ENCODE measurements at places on chromosomes 7 and 10.

DNA sequence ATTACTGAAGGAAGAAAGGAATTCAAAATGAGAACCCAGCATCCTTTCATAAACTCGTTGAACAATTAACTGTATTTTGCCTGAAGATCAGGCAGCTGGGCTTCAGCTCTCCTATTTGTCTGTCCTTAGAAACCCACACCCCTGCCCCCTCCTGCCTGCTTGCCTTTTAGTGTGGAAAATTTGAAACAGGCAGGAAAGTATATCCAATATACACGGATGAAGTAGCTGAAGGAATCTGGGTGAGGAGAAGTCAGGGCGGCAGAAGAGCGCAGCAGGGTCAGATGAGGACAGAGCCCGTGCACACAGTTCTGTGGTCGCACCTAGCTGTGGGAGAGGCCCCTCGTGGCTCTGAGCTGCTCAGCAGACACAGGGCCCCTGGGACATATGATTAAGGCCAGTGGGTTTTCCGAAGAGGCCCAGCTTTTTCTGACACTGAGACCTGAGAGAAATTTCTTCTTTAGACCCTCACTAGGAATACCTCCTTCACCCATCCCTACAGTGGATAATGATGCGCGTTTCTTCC, 87.9 kb downstream of the ACTR3B start:
- DNase-seq = no peak

GRCh38 chr7:18225067-18225466, 197.4 kb upstream of the PRPS1L1 start:
- DNase-seq = no peak

DNA sequence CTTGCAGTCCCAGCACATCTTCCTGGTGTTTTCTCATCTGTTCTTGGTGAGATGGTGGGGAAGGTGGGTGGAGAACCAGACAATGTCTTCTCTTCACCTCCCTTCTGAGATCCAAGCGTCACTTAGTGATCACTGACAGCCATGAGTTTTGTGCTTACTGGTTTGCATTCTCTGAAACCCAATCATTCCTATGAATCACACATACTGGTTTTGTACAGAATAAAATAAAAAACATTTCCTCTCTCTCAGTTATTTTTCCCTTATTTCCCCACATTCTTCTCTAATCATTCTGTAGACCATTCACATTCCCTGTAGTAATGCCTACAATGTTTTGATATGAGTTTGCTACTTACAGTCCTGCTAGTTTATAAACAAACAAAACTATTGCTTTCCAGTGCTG, 143.8 kb upstream of the SLC13A1 start:
- DNase-seq = no peak

- DNase-seq = no peak
These were observed 29.4 kb upstream of the RET start for GRCh38 chr10:43047288-43047970.

GRCh38 chr10:67171970-67172369, 246.1 kb downstream of the LRRTM3 start:
- DNase-seq = no peak

- no peak for DNase-seq
These were observed 767 bp upstream of the ADAM8 start for GRCh38 chr10:133277277-133277992.

DNA sequence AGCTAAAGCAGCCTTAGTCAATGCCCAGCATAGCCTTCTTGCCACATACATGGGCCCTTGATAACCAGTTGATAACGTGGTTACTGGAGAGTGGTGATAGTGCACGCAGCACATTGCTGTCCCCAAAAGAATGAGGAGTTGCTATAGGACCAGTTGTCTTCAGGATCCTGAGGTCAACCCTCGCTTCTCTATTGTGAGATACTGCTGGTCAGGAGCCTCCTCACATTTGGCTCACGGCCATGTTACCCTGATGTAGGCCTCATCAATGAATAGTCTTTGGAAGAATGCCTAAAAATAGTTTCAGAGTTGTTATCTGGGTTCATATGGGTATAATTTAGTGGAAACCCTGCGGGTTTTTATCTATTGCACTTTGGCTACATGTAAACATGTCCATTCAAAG, 230.7 kb downstream of the VTI1A start:
- DNase-seq = no peak

GRCh38 chr7:98238976-98239375, 13.1 kb downstream of the TECPR1 start:
- DNase-seq = no peak

- DNase-seq = no peak
These were observed 144.9 kb downstream of the ELAPOR2 start for GRCh38 chr7:86914551-86914950.

- no peak for DNase-seq
These were observed 45.7 kb downstream of the BEND7 start for GRCh38 chr10:13483073-13483472.

DNA sequence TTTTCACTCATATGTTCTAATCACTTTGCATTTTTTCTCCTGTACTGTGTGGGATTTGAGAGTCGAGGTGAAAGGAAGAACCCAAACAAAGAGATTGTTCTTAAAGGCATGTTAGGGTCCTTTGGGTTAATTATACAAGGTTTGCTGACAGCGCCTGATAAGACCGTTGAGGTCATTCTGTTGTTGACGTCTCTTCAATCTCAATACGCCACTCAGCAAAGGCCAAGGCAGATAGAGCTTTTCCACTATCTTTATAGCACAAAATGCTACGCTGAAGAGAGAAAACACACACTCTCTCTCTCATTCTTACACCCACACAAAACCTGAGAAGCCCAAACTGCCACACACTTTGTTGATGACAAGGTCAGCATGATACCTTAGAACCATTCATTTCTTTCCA, 228.7 kb downstream of the CNTNAP2 start:
- DNase-seq = no peak

GRCh38 chr10:27225011-27225590, 15.5 kb downstream of the ACBD5 start:
- DNase-seq = no peak

DNA sequence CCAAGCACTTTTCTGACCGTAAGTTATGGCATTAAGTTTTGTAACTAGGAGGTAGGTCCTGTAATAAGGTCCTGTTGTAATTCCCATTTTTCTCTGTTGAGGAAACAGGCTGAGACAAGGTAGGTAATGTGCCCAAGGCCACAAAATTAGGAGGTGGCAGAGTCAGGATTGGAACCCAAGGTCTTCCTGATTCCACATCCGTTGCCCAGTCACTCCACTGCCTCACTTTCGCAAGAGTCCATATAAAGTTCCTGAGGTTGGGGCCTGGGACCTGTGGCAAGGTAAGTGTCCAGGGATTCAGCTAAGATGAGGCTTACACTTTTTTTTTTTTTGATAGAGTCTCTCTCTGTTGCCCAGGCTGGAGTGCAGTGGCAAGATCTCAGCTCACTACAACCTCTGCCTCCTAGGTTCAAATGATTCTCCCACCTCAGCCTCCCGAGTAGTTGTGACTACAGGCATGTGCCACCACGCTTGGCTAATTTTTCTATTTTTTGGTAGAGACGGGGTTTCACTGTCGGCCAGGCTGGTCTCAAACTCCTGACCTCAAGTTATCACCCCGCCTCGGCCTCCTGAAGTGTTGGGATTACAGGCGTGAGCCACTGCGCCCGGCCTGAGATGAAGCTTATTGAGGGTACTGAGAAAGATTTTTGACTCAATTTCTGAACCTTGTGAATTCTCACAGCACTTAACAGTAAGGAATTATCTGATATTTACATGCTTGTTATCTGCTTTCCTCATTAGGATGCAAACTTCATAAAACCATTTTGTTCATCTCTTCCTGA, 20.3 kb upstream of the GNA12 start:
- no peak for DNase-seq

DNA sequence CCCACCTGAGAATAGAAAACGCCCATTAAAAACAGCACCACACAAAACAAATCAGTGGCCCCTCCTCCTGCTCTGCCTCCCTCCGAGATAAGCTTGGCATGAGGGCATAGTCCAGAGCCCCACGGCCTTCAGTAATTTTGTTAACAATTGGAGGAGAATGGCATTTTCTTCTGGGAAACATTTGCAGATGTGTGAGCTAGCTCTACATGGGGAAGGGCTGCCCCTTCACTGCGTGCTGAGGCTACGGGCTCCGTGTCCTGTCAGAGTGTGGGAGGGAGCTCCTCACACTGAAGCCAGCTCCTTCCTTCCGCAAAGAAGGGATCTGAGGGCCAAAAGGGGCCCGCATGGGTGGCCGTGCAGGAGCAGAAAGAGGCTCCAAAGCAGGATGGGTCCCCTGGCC, 15.2 kb downstream of the GRK5 start:
- no peak for DNase-seq

DNA sequence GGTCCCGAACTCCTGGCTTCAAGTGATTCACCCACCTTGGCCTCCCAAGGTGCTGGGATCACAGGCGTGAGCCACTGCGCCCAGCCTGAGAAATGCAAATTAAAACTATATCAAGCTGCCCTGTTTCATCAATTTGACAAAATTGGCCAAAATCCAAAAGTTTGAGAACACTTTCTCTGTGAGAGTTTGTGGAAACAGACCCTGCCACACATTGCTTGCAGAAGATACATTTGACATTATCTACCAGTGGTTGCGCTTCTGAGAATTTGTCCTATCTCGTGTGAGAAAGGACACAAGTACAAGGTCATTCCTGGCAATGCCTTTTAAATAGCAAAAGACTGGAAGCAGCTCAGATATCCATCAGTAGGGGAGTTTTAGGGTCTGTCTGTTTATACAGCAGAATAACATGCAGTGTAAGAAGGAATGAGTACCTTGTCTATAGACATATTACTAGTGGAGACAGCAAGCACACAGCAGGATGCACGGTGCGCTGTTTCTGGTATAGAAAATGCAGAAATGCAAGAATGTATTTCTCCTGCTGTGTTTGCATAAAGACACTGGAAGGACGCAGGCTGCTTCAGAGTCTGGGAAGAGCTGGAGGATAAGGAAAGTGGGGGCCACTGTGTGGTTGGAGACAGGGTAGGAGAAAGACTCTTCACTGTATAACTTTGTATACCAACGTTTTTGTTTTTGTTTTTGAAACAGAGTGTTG, 4.3 kb downstream of the LHPP start:
- no peak for DNase-seq

DNA sequence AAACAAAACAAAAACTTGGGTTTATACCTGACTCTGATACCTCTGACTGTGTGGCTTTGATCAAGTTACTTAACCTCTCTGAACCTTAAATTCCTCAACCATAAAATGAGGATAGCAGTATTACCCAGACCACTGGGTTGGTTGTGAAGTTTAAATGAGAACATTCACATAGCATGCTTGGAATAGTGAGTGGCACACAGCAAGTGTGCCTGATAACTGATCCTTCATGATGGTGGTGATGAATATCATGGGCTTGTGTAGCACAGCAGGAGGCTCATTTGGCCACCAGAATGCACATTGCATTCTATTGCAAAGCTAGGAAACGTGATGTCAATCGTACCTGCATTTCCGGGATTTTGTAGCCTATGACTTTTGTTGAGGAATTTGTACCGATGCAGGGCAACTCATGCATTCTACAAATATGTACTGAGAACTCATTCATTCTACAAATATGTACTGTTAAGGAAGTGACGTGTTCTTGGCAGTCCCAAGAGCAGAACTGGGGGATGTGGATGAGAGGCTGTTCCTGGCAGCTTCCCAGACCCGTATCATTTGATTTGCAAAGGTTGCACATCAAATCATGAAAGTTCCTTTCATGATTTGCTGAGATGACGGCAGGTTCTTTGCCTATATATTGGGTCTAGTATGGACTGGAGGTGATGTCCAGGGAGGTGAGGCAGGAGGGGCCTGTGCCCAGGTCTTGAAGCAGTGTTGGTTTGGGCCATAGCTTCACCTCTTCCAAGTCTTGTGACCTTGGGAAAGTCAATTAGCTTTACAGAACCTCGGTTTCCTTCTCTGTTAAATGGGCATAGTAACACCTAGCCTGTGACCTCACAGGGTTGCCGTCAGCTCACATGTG, 94.6 kb upstream of the SMNDC1 start:
- no peak for DNase-seq

DNA sequence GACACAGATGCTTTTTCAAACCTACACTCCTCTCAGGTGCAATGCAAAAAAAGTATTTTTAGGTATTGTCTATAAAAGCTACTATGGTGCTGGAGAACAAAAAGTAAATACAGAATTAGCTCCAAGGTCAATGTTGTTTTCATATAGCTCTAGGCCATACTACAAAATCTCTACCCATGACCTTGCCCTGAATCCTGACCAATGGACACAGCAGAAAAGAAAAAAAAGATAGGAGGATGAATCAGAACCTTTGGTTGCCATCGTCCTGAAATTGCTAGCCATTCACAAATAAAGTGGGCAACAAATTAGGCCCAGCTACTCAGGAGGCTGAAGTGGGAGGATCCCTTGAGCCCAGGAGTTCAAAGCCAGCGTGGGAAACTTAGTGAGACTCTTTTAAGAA, 35.2 kb upstream of the RELN start:
- no peak for DNase-seq

- DNase-seq = no peak
These were observed 51.9 kb downstream of the CFTR start for GRCh38 chr7:117531595-117532244.

DNA sequence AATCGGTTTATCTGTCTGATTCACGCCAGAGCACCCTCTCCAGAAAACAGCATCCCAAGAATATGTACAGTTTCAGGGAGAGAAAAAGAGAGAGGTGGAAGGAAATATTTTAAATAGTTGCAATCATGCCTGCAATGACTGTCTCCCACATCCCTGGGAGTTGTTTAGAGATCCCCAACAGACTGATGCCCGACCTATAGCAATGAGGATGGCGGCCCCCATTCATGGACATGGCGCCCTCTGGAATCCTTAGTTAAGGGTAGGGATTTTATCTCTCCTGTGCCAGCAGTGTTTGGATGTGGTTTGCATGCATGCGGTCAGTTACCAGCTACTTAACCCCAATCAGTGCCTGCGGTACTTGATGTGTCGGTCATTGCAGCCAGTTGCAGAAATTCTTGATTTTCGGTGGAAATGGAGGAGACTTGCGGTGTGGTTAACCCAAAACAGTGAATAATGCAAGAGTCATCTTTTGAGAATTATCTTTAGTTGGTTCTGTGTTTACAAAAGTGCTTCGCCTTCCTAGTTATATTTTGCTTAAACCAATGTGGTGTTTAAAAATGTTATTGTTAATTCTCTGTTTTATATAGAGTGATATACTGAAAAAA, 186.0 kb upstream of the TCF7L2 start:
- no peak for DNase-seq

GRCh38 chr7:129341212-129341611, 93.0 kb upstream of the STRIP2 start:
- no peak for DNase-seq

GRCh38 chr10:36421992-36422391, 703.4 kb upstream of the ANKRD30A start:
- no peak for DNase-seq

DNA sequence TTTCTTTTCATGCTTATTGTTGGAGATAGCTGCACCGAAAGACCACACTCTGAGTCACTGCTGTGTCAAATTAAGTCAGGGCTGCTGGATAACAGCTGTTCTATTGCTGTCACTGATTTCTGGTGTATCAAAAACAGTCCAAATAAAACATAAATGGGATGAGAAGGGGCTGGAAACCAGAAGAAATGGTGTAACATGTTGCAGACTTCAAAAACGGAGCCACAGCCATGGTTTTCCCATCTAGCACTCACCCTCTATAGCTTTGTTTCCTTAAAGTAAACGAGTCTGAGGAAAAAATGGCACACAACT, 103.3 kb upstream of the DIP2C start:
- no peak for DNase-seq

GRCh38 chr10:80581469-80581835, 43.8 kb downstream of the SH2D4B start:
- no peak for DNase-seq
